CD4-positive, alpha-beta T cell treated with Interleukin-1 beta for 1 hour (primary cell): ENCODE measurements at places on chromosomes 2 and 18.

DNA sequence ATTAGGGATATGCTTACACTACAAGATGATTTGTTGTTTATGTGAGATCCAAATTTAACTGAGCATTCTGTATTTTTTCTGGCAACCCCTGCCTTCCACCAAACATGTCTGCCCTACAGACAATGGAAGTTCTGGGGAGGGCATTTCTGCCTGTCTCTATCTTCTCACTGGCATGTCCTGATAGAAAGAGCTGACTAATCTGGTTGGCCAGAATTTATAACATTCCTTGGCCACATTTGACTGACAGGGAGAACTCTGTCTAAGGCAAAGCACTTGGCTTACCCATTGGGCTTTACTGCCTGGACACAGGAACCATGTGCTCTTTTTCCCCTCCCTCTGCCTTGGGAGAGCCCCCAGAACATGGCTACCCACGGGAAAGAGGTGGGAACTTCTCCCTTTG is 70.6 kb upstream of the TMEM178A start:
- DNase-seq: no peak

GRCh38 chr2:83394134-83394904 is 1064.8 kb downstream of the SUCLG1 start:
- DNase-seq: no peak

DNA sequence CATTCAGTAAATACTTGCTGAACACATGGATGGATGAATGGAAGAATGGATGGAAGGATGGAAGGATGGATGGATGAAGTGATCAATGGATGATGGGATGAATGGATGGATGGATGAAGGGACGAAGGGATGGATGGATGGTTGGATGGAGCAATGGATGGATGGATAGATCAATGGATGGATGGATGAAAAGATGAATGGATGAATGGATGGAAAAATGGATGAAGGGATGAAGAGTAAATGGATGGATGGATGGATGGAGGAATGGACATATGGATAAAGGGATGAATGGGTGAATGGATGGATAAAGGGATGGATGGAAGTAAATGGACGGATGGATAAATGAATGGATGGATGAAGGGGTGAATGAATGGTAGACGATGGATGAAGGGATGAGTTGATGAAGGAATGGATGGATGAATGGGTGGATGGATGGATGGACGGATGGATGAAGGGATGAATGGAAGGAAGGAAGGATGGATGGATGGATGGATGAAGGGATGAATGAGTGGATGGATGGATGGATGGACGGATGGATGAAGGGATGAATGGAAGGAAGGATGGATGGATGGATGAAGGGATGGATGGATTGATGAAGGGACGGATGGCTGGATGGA is 13.9 kb upstream of the ID2 start:
- DNase-seq: no peak

GRCh38 chr2:198657512-198658121 is 800.1 kb downstream of the SATB2 start:
- no peak for DNase-seq

- DNase-seq: no peak
These were observed 49.8 kb upstream of the LGALSL start for GRCh38 chr2:64404002-64404731.

- no peak for DNase-seq
These were observed 211.8 kb downstream of the SLC8A1 start for GRCh38 chr2:40240070-40240469.

DNA sequence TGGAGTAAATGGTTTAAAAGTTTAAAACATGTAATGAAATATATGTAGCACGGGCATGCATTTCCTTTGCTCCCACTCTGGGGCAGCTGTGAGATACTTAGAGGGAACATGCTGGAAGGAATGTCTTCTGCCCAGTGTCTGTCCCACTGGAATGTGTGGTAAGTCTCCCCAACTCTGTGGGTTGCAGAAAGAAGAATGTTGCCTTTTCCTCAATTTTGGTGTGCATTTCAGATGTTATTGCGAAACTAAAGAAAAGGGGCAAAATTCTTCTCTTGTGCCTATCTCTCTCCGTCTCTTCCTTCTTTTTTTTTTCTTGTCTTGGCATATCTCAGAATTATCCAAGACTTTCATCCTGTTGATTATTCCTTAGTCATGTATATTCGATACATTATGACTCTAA is 201.1 kb downstream of the SH3RF3 start:
- no peak for DNase-seq

GRCh38 chr2:216664593-216665034 is 30.7 kb downstream of the IGFBP5 start:
- DNase-seq: no peak
